ENCODE measurements at places on chromosomes 2 and 18. TPM values are rescaled to one million over a fixed set of nuclear protein-coding genes. Genes with fewer than 3 reads are reported as not detected.
A peak's percentile ranks its signal among the peaks of the same experiment; 100 is the strongest.

TMEM163 gene
- total RNA-seq: 3.7 TPM

- no peak for DNase-seq
These were observed 11.8 kb downstream of the NCAPH start for GRCh38 chr2:96347395-96347794.

TM4SF20 gene
- total RNA-seq: not detected

ALPG gene
- not detected for total RNA-seq

DNA sequence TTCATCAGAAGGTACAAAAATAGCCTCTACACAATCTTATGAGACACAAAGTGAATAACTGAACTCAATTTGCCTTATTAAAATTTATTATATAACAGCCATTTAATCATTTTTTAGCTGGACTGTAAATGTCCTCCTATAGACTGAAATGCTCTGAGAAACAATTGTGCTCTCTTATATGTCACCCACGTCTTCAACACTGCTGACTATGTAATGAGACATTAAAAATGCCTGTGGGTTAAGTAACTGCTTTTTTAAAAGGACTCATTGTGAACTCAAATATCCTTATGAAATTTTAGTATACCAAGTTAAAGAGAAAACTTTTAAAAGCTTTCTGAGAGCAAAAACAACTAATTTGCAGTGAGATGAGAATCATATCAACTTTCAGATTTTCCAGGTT lies 10.4 kb upstream of the GALNT1 start:
- no peak for DNase-seq

LRRC30 gene
- total RNA-seq: not detected

DNA sequence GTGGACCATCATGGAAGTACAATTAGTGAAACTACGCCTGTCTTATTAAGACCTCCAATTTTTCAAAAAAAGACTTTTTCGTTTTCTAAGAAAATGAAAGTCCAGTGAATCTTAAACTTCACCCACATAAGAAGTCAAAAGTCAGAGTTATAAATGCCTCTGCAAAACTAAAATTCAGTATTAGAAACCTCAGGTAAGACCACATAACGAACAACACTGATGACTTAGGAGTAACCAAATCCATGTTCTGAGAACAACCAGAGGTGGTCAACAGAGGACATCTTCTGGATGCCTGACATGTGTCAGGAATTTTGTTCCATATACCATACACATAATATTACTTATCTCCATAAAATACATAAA lies 62.4 kb downstream of the RPL31 start:
- DNase-seq: no peak

ZNF804A gene
- not detected for total RNA-seq

DNA sequence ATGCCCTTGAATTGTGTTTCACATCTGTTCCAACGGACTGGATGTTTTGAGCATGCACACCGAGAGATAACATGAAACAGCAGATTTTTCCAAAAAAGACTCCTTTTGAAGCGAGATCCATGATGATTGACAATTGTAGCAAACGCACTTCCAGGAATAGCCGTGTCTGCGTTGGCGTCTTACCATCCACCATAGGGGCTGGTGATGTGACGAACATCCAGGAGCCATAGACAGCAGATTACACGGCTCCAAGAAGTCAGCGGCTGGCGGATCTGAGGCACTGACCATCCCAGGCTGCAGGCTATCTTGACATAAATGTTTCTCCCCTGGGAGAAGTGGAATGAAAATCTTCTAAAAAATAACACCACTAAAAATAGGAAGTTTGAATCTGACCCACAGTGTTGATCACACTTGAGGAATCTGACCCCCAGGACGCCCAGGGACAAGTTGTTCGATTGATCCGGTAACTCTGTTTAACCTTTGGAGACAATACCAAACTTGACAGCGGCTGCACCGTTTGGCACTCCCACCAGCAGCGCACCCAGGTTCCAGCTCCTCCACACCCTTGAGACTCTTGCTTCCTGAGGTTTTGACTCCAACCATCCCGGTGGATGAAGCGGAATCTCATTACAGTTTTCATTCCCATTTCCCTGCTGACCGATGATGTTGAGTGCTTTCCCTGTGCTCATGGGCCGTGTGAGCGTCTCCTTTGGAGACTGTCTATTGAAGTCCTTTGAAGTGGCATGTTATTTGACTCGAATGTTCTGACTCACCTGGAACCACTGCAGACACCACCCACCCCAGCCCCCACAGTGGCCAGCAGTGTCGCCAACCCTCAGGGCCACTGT lies 140.0 kb upstream of the GPC1 start:
- DNase-seq: no peak

DNA sequence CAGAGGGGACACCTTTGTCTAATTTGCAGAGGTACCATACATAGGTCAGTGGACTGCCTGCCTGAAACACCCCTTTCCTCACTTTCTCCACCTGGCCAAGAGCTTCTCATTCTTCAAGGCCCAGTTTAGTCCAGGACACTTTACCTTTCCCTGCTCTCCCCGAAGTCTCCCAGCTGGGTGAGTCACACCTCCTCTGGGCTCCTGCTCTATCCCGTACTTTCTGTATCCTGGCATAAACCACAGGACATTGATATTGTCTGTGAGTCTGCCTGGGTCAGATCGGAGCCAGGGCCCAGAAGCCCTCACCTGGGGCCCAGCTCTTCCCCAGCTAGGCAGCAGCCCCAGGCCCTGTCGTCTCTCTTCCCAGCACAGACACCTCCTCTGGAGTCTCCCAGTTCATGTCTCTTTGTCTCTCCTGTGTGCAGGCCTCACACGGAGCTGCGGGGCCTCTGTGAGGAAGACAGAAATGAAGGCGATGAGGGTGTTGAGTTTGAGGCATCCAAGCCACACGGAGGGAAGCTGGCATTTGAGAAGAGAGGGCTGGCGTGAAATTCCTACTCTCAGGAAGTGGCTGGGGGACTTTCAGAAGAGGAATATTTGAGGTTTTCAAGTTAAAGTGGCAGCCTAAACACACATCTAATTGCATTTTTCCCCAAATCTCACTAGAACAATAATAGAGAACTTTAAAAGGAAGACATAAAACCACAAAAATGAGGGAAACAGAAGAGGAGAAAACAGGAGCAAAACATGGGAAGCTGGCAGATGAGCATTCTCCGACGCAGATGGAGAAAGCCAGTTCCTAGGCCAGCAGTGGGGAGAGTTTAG lies 79.6 kb upstream of the LAPTM4A start:
- no peak for DNase-seq

GCG gene
- total RNA-seq: 92.9 TPM

- no peak for DNase-seq
These were observed 649.4 kb downstream of the TDRD15 start for GRCh38 chr2:21773168-21773567.

- DNase-seq: no peak
These were observed 57.2 kb downstream of the NGEF start for GRCh38 chr2:232955856-232956255.

GRCh38 chr2:61249521-61250071 lies 87.6 kb downstream of the C2orf74 start:
- no peak for DNase-seq

- DNase-seq: no peak
These were observed 23.3 kb upstream of the AMMECR1L start for GRCh38 chr2:127909019-127909418.

DNA sequence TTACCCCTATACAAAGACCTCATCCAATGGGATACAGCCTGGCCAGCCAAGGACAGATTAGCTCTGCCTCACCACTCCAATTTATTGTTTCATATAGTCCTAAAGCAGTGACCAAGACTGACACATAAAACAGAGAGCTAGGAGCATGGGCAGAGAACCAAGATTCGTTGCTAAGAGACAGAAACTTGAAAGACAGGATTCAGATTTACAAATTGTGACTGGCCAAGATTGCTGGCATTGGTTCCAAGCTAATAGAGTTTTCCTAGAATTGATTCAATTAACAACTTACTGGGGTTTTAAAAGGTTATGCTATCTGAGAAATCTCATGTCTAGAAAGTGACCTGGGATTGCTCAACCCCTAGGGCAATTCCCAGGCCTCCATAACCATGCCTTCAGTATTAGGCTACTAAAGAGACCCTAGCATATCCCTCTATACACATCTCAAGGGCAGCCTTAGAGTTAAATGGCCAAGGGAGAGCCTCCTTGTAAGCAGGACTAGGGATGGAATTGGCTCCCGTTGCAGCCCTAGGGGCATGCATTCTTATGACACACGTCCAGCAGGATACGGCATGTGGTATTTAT lies 75.6 kb downstream of the ICOS start:
- DNase-seq: no peak

- no peak for DNase-seq
These were observed 57.5 kb upstream of the MFF start for GRCh38 chr2:227267410-227268115.

DNA sequence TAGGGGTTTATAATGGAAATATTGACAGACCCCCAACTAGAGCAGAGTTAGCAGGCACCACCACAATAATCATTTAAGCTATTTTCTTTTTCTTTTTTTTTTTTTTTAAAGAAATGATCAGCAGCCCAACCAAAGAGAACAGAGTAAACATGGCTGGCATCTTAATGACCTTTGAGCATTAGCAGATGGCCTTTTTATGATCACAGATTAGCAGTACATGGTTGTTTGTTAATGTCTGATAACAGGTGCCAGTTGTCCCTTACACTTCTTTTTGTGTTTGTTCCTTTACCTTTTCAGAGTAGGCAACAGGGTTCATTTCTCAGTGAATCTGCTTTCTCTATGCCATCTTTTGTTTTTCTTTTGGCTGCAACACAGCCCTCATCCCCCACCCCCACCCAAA lies 747.0 kb downstream of the BCL11A start:
- no peak for DNase-seq

HOXD10 gene
- not detected for total RNA-seq

DSG4 gene
- not detected for total RNA-seq

IL36B gene
- total RNA-seq: not detected

DNA sequence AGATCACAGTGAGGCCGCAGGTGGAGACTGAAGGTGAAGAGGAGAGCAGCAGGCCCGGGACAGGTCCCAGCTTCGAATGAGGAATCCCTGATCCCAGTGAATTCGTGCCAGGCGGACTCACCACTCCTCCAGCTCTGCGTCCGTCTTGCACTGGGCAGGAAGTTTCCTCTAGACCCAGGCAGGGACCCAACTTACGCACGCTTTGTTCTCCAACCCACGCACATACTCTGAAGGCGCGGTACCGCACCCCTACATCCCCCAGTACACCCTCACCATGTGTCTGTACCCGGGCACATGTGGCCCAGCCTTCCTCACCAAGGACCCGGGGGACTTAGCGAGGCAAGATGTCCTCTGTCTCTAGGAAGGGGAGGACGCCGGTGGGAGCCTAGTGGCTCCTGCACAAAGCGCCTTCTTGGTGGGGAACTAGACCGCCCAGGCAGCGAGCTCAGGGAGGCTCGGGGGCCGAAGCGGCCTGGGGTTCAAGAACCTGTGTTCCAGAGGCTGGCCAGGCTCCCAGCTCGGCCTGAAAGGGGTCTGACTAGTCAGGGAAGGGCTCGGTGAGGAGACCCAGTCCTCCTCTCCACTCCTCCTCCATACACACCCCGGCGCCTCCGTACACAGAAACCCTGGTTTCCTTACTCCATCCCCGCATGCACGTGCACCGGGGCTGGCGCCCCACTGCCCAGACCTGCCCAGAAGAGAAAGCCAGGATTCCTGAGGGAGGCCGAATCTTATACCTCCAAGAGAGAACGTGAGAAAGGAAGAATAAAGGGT lies 38.3 kb upstream of the ATP6V1B1 start:
- DNase-seq: no peak

EFHD1 gene
- total RNA-seq: 4.3 TPM

GMPPA gene
- total RNA-seq: 35.8 TPM

GRCh38 chr2:41962922-41963622 lies 84.7 kb upstream of the PKDCC start:
- no peak for DNase-seq

DNA sequence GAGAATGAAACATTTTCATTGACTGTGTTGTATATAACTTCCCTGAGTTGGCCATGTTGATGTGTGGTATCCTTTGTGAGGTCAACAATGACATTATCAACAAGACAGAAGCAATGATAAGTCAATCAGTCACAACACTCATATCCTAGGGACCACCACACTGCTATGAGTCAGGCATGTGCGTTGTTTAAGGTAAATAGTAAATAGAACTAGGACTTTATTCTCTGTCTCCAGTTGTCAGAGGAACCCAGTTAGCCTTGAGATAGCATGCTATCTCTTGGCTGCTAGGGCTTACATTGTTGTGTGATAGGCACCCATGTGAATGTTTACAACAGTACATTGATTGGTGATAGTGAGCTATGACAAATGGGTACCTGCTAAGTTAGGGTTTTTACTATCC lies 37.3 kb downstream of the GPD2 start:
- DNase-seq: no peak

CHRND gene
- total RNA-seq: not detected

DNA sequence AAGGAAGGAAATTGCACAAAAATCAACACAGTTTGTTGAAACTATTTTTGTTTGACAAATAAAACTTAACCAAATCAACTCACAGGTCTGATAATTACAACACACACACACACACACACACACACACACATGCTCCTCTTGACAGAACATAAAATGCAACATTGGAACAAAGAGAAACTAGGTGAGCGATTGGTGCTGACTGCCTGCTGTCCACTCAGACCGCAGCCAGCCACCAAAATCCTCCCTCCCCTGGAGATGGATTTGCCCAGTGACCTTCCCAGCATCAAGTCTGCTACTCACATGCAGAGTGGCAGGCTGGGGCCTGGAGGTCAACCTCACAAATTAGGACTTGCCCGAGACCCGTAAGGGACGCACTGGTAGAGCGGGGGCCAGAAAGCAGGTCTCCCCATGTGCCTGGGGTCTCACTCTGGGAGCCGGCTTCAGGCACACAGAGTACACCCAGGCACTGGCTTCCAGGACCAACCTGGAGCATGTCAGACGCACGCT lies 61.4 kb downstream of the DIPK1C start:
- no peak for DNase-seq

DNA sequence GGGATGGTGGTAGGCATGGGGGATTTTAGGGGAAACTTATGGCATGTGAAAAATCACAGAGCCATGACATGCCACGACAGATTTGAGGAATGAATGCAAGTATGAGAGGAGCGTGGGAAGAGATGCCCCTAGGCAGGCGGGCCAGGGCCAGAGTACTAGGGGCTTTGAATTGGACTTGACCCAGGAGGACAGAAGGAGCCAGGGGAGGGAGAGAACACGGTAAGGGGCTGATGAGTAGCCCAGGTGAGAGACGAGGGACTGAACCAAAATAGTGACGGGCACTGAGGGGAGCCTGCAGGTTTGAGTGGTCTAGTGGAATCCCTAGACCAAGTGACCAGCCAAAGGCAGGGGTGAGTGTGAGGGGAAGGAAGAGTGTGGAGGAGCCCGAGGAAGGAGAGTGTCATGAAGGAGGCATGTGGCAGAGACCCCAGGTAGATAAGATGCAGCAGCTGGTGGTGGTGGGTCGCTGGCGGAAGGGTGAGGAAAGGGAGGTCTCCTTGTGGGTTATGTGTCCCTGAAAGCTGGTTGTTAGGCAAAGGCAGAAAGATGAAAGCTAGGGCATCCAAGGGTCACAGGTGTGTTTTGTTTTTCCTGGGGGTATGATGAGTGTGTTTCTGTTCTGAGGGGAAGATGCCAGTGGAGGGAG lies 48.7 kb downstream of the ZBTB7C start:
- DNase-seq: no peak

GRCh38 chr2:104872866-104873688 lies 19.2 kb downstream of the POU3F3 start:
- peak; percentile 57 for DNase-seq

- DNase-seq: no peak
These were observed 43.1 kb downstream of the CPO start for GRCh38 chr2:206982360-206982955.

Data from progenitor cell of endocrine pancreas (in vitro differentiated cells).